ENCODE measurements at places on chromosomes 7 and 10.

DNA sequence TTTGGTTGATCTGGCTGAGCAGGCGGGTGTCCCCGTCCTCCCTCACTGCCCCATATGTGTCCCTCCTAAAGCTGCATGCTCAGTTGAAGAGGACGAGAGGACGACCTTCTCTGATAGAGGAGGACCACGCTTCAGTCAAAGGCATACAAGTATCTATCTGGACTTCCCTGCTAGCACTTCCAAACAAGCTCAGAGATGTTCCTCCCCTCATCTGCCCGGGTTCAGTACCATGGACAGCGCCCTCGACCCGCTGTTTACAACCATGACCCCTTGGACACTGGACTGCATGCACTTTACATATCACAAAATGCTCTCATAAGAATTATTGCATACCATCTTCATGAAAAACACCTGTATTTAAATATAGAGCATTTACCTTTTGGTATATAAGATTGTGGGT, 26.9 kb upstream of the TRIM56 start:
- DNase-seq = peak; percentile 68

DNA sequence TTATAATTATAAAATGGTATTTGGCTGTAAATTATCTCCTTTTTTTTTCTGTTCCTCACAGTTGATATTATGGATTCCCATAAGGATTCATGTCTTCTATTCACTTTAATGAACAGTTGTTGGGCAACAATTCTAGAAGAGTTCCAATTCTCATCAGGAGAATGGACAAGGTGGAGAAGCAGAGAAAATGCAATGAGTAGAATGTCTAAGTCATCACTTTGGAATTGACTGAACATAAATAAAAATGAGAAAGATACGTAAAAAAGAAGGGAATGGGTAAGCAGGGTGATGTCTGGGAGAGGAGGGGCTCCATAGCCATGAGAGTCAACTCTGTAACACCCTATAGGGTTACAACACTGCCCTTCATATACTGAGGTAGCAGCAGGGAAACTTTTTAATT, 1.8 kb upstream of the CAV2 start:
- no peak for DNase-seq

DNA sequence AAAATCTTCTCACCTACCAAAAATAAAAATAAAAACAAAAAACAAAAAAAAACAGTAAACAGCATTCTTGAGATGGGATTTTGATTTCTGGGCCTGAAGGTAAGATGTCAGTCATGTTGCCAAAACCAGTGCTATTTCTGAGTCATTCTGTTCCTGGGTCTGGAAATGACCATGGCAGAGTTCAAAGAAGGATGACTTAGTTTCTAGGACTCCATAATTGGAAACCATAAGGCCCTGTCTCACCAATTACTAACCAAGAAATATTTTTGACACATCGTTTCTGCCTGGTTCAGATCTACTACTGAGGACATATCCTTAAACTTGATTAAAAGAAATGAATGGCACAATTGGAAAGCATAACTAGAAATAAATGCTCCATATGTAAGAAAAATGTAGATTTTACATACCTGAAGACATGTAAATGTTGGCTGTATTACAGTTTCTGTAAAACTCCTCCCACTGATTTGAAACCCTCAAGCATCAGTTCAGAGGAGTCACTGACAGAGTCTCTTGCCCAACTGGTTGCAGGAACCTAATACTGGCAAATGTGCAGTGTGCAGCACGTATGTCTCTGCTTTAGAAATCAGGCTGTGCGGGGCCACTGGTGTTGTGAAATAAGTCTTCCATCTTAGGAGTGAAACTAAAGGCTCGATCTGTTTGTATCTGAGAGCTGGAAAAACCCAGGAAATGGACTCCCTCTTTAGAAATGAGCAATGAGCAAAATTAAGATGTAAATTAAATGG, 84.8 kb upstream of the EGR2 start:
- peak; percentile 13 for DNase-seq

- DNase-seq = peak; percentile 33
Measured at GRCh38 chr7:2893411-2893861, 49.3 kb upstream of the GNA12 start.

DNA sequence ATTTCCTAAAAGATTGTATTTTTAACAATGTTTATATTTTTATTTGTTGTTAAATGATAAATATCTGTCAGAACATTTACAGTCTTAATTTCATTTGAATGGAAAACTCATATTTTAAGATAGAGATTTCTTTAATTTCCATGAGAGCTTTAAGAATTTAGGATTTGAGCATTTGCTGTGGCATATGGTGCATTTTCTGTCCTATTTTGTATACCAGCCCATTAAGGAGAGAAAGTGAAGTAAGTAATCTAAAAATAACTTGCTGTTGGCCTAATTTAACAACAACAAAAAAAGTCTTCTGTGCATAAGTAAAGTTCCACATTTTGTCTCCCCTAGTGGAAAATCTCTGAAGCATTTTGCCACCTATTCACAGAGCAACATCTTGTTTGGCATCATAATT, 190.9 kb upstream of the PPP1R3A start:
- DNase-seq = no peak

- no peak for DNase-seq
Measured at GRCh38 chr10:131480861-131481260, 169.3 kb upstream of the TCERG1L start.

GRCh38 chr10:63699785-63700613, 178.8 kb downstream of the REEP3 start:
- DNase-seq = peak; percentile 99

GRCh38 chr7:72335561-72336381, 76.4 kb downstream of the CALN1 start:
- DNase-seq = no peak

GRCh38 chr7:11858026-11858425, 26.0 kb upstream of the THSD7A start:
- no peak for DNase-seq

- no peak for DNase-seq
Measured at GRCh38 chr7:96663871-96664445, 45.7 kb downstream of the SEM1 start.

GRCh38 chr7:140902303-140902953, 22.3 kb downstream of the BRAF start:
- no peak for DNase-seq

- peak; percentile 56 for DNase-seq
Measured at GRCh38 chr7:19920166-19920565, 146.7 kb upstream of the TMEM196 start.

GRCh38 chr10:73588656-73589055, 2.5 kb downstream of the USP54 start:
- no peak for DNase-seq

- DNase-seq = no peak
Measured at GRCh38 chr7:41732843-41733306, 30.0 kb upstream of the INHBA start.

DNA sequence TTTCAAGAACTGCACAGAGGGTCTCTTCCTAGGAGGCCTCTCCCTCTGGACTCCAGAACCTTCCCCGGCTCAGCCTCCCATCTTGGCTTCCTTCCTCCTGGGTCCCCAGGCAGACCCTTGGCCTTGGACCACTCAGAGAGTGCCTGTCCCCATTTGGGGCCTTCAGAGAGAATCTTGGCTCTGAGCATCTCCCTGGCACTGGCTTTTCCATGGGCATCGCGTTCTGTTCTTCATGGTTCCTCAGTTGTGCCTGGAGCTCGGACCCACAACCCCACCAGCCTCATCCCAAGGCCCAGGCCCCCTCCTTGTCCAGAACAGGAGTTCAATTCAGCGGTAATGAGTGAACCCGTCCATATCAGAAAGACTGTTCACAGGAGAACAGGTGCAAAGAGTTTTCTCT, 73.4 kb downstream of the VIPR2 start:
- no peak for DNase-seq

- DNase-seq = no peak
Measured at GRCh38 chr10:85862771-85863170, 503.8 kb downstream of the GRID1 start.

DNA sequence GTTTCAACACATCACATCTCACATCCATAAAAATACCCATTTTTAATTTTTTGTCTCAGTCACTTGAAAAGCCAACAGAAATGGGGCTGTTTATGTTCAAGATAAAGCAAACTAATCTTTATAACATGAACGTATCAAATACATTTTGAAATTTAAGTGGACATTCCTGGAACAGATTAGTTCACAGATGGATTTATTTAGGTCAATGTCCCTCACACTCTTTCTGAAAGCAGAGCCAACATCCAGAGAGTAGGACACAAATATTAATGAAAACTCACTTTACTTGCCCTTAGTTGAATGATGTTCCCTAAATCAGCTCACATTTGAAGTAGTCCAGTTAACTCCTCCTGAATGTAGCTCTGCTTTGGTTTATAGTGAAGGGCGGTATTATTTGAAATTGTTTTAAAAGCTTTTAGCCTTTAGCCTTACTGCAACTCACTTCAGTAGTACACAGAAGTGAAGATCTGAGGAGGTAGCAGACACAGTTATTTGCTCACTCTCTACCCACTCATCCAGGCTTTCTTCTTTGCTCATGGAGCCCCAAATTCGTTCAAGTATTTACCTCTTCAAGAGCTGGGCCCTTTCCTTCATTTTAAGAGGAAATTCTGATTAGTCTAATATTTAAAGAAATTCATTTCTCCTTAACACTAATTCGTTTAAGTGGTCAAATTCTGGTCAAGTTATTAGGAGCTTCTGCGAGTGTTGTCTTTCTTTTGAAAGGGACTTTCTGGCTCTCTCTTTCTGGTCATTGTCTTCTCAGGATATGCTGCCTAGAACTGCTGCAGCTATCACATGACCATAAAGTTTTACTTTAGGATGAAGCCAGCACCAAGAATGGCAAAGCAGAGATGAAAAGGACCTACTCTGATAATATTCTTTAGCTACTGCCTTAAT, 180.6 kb upstream of the AGR3 start:
- DNase-seq = no peak

DNA sequence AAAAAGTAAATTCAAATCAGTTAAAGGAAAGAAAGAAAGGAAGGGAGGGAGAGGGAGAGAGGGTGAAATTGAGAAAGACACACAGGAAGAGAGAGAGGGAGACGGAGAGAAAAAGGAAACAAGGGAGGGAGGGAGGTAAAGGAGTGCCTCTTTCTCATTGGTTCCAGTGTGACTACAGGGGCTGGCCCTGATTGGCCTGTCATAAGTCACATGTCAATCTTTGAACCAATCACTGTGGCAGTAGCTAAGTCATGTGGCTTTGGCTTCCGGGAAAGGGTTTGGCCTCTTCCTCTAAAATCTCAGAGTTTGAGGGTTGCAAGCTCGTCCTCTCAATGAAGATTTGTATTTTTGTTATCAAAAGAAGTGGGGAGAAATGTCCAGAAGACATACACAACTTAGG, 150.2 kb downstream of the RAB11FIP2 start:
- DNase-seq = no peak

- DNase-seq = no peak
Measured at GRCh38 chr7:135773464-135773863, 24.9 kb upstream of the FAM180A start.

GRCh38 chr10:14025283-14026189, 305.2 kb downstream of the FRMD4A start:
- no peak for DNase-seq

DNA sequence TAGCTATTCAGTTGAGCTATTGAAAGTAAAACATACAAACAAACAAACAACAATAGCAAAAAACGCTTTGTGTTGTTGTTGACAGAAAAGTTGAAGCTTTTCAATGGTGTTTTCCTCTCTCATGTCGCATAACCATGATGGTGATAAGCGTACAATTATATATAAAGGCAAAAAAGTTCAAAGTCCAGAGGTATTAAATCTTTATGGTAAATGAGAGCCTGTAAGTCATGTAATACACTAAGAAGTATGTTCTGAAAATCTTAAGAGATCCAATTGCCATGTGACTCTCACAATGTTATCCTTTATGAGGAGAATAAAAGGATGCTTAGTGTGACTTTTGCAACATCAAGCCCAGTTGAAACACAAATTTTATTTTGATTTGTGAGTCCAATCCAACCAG, 93.9 kb downstream of the PPP1R9A start:
- no peak for DNase-seq

GRCh38 chr10:121157998-121158397, 306.8 kb downstream of the WDR11 start:
- DNase-seq = peak; percentile 15

DNA sequence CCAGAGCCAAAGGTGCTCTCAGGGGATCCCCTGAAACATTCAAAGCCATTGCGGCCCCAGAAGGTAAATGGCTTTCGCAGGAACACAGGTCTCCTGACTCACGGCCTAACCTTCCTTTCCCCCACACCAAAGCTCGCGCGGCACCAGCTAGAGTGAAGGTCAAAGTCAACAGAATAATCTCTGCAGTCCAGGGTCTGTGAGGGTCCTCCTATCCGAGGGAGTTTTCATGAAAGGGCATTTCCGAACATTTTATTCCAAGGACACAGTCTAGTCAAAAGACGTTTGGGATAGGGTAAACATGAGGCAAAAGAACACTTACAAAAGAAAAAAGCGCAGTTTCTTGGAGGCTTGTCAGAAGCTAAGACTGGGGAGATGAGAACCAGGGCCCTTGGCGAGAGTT, 559 bp upstream of the STEAP2 start:
- no peak for DNase-seq

GRCh38 chr7:93889261-93889660, 1.3 kb downstream of the TFPI2 start:
- DNase-seq = peak; percentile 73

- DNase-seq = peak; percentile 98
Measured at GRCh38 chr10:100997360-100998182, 2.0 kb upstream of the LZTS2 start.

- no peak for DNase-seq
Measured at GRCh38 chr10:119412244-119413092, 130.1 kb downstream of the RGS10 start.

DNA sequence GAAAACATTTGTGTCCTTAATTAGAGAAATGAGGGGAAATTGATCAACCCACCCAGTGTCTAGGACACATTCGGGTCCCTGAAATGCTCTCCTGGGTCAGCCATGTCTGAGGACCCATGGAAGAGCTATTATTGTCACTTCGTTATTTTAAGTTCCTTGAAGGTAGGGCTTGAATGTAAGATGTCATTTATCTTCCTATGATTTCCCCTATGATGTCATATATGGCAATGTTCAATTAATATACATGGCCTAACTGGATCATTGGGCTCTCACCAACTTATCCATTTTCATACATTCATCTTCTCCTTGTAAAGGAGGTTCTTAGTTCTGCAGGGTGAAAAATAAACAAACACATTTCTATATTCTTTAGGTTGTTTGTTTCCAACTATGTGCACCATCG, 113.0 kb upstream of the FAM171A1 start:
- no peak for DNase-seq

DNA sequence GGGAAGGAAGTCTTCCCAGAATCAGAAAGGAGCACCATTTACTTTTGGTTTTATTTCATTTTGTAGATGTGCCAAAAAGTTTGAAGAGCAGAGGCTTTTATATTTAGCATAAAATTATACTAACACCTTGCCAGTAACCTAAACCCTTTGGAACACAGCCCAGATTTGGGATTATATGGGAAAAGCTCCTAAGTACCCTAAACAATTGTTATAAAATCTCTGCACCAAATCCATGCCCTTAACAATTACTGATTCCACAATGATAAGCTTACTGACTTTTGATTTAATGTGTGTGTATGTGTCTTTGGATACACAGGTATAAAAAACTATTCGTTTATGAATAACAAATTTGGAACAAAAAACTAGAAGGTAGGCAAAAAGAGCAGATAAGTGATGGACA, 39.0 kb upstream of the TMEM229A start:
- DNase-seq = no peak

Measured in LHCN-M2 (cell line).